Ammon's horn (tissue), 1 donor: ENCODE measurements at places on chromosomes 7 and 10.

DNA sequence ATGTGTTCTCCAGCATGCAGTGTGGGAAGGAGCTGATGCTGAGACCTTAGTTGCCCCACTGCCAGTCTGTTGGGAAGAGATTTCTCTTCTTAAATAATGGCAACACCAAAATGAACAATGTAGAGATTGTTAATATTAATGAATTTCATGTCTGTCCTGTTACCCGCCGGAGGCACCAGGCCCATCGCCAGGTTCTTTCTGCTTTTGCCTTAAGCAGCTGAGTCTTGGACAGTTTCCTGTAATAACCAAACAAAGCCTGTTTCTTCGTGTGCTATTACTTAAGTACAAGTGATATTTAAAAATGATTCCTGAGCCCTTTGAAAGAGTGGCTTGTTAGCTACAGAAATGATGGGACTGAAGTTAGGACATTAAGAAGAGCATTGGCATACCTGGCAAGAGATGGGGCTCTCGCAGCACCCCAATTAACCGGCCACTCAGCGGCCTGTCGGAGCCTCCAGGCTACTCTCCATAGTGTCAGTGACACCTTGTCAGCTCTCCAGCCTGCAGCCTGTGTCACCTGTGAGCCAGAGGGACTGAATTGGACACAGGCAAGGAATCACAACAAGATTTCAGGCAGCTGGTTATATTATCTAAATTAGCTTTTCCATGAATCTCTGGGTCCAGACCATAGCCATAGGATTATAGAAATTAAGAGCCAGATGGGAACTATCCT lies 142.0 kb downstream of the CELF2 start:
- DNase-seq: peak; percentile 68

GRCh38 chr10:71766717-71767419 lies 6.5 kb downstream of the VSIR start:
- DNase-seq: no peak

DNA sequence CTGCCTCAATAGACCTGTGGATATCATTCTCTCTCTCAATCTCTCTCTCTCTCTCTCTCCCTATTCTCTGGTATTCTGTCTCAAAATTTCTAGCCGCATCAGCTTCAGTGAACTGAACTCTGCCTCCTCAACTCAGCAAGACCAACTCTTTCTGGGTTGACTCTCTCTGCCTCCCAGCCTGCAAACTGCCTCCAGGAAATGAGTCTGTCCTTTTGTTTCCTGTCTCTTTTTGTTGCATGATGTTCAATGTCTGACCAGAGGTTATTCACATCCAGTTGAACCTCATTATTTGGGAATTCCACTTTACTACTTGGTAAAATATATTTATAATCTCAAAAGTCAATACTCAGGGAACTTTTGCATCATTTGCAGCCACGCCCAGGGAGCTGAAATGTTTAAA lies 682.7 kb upstream of the FZD8 start:
- DNase-seq: no peak

DNA sequence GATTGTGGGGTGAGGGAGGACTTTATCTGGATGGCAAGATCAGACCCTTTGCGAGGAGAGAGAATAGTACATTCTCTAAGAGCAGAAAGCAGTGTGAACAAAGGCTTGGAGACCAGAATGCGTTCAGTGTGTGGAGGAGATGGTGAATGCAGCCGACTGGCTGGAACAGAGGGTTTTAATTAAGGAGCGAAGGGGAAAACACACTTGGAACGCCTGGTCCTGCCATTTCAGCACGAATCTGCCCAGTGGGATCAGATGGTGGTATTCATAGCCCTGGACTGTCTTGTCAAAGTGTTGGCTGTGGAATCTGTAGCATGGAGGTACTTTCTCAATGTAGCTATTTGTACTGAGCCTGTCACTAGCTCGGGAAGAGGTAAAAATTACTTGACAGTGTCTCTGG lies 260.9 kb downstream of the SLC25A13 start:
- no peak for DNase-seq

DNA sequence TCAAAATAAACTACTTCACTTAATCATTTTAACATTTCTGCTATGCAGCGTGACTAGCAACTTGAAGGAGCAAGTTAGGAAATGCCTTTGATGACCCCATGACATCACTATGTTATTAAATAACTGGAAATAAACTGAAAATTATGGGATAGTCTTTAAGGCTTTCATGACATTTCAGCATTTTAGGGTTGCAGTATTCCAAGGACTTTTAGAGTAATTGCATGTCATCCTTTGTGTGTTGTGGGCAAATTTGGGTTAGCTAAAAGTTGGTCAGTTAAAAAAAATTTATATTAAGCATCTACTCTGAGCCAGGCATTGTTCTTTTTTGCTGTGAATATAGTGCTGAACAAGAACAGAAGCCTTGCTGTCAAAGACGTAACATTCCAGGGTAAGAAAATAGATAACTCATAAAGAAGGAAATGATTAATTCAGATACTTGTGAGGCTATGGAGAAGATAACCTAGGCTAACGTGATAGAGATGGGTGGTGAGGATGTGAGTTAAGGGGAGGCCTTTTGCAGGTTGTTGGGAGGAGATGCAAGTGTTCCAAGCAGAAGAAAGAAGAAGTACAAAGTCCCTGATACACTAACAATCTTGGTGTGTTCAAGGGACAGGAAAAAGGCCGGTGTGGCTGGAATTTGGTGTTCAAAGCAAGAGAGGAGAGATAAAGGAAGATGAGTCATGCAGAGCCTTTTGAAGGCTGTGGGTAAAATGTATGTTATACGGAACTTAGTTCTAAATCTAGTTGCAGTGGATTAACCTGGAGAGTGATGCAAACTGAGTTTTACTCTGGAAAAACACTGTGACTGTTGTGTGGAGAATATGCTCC lies 610.2 kb downstream of the AUTS2 start:
- DNase-seq: no peak

DNA sequence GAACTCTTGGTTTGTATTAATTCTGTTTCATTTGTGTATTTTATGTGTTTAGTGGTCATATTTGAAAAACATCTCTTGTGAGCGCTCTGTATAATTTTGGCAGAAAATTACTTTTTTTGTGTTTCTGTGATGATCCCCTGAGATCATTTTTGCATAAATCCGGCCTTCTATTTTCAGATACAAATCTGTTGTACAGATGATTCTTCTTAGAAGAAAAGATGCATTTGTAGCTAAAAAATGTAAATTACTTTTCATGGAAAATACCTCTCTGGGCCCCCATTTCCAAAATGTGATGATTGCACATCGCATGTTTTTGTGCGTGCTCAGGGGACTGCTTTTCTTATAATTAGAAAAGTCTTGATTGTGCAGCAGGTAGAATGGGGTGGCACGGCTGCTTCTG lies 395.4 kb downstream of the LRMDA start:
- DNase-seq: no peak

- DNase-seq: no peak
These were observed 137.6 kb upstream of the CDK6 start for GRCh38 chr7:92973974-92974373.

DNA sequence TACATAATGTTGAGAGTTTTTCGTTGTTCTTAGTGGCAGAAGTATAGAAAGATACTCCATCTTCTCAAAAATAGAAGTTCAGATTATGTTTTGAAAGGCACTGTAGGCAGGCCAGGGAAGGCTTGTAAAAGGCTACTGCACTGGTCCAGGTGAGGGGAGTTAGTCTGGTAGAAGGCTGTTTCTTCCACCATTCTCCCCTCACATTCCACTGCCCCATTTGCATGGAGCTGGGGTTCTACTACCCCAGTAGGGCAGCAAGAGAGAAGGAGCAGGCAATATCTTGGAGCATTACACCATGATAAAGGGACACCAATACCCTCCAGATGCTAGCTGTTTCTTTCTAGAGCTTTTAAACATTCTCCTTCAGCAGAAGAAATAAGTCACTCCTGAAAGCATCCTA lies 16.5 kb upstream of the SGMS1 start:
- no peak for DNase-seq

DNA sequence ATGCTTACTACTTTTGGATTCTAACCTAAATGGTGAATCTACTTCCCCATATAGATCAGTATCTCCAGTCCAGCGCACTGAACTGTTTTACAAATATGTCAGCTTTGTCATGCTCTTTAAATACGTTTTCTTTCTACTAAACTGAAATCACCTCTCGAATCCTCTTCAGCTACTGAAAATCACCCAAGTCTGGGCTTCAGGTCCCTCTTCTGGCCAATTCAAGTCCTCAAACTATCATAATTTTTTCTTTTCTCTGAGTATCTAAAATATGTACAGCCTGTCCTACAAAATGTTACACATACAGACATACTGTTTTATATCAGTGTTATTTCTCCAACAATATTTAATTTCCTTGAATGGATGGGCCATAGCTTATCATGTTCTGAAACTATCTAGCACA lies 84.2 kb downstream of the CACNA2D1 start:
- no peak for DNase-seq

- DNase-seq: no peak
These were observed 210.4 kb downstream of the PRPF18 start for GRCh38 chr10:13797164-13797563.

- DNase-seq: no peak
These were observed 821.5 kb upstream of the IGFBP3 start for GRCh38 chr7:46742601-46743000.

DNA sequence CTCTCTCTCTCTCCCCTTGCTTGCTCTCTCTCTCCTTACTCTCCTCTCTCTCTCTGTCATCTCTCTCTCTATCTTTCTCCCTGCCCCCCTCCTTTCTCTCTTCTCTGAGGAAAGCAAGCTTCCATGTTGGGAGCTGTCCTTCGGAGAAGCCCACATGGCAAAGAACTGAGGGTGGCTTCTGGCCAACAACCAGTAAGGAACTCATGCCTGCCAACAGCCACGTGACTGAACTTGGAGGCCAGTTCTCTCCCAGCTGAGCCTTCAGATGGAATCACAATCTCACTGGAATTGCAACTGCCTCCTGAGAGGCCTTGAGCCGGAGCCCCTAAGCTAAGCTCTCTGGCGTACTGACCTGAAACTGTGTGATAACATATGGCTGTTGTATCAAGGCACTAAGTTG lies 12.0 kb upstream of the DHTKD1 start:
- no peak for DNase-seq

GRCh38 chr10:59654007-59654406 lies 55.6 kb downstream of the SLC16A9 start:
- DNase-seq: no peak

GRCh38 chr7:112252141-112252540 lies 45.6 kb downstream of the ZNF277 start:
- DNase-seq: peak; percentile 61

- no peak for DNase-seq
These were observed 17.1 kb downstream of the MCU start for GRCh38 chr10:72709041-72709440.

DNA sequence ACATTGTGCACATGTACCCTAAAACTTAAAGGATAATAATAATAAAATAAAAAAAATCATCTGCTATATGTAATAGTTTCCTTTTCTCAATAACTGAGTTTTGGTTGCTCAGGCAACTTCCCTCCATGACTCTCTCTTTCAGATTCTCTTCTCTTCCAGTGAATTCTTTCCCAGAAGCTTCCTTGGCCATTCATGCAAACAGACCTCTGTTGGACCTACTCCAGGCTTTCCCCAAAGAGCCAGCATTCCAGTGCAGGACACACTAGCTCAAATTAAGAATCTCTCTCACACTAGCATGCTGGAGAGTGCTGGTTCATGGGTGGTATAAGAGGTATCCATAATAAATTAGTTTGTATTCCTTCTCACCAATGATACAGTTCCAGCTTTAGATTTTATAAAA lies 31.0 kb upstream of the ZEB1 start:
- no peak for DNase-seq
